ENCODE measurements at places on chromosomes 7 and 10.

GRCh38 chr7:83819911-83820310 is 171.0 kb upstream of the SEMA3E start:
- no peak for DNase-seq

DNA sequence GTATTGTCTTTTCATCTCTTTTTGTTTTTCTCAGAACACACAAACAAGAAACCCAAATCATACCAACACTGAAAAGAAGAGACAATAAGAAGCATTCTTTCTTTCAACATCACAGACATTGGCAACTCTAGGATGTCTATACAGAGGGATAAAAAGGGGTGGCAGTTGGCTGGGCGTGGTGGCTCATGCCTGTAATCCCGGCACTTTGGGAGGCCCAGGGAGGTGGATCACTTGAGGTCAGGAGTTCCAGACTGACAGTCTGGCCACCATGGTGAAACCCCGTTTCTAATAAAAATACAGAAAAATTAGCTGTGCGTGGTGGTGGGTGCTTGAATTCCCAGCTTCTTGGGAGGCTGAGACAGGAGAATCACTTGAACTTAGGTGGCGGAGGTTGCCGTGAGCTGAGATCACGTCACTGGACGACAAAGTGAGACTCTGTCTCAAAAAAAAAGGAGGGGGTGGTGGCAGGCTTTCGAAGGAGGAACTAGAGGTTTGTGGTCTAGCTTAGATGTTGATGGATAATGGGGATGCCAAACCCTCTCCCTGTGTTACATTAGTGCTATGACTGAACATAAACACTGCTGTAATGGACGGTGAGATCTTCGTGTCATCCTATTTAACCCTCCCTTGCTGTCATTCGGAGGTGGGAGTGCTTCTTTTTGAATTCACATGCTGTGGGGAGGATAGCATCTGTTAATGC is 9.4 kb downstream of the CNNM2 start:
- no peak for DNase-seq

GRCh38 chr7:36884910-36885309 is 160.6 kb upstream of the AOAH start:
- no peak for DNase-seq

DNA sequence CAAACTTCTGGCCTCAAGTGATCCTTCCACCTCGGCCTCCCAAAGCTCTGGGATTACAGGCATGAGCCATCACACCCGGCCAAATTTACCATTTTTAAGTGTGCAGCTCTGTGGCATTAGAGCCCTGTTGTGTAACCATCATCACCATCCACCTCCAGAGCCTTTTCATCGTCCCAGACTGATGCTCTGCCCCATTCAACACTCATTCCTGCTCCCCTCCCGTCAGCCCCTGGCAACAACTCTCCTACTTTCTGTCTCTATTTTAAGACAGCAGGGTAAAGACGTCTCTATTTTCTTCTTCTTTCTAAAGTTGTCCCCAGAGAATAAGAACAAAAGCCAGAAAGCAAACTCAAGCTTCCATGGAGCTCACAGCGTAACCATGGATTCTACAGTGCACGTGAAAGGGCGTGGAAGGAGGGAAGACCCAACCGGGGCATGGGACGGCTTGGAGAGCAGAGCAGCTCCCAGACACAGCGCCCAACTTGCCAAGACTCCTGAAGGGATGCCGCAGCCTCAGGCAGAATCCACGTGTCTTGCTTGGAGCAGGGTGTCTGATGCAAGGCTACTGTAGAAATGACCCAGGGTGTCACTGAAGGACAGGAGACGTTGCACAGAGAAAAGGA is 42.7 kb upstream of the PITRM1 start:
- DNase-seq: peak; percentile 55

DNA sequence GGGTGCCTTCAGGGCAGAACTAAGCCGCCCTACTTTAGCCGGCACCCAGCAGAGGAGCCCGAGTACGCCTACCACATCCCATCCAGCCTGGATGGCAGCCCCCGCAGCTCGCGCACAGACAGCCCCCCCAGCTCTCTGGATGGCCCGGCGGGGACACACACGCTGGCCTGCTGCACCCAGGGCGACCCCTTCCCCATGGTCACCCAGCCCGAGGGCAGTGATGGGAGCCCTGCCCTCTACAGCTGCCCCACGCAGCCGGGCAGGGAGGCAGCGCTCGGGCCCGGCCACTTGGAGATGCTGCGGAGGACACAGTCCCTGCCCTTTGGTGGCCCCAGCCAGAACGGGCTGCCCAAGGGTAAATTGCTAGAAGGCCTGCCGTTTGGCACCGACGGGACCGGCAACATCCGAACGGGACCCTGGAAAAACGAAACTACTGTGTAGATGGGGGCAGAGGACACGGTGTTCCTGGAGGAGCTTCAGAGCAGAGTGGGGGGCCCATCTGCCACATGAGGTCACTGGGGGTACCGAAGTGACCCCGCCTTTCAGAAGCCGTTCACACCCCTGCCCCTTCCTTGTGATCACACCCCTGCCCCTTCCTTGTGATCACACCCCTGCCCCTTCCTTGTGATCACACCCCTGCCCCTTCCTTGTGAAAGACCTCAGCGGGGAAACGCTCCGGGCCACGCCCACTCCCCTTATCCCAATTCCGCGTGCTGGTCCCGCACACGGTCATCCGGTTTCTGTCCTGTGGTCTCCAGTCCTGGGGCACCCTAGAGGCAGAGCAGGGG is 30.8 kb upstream of the KNDC1 start:
- DNase-seq: no peak

DNA sequence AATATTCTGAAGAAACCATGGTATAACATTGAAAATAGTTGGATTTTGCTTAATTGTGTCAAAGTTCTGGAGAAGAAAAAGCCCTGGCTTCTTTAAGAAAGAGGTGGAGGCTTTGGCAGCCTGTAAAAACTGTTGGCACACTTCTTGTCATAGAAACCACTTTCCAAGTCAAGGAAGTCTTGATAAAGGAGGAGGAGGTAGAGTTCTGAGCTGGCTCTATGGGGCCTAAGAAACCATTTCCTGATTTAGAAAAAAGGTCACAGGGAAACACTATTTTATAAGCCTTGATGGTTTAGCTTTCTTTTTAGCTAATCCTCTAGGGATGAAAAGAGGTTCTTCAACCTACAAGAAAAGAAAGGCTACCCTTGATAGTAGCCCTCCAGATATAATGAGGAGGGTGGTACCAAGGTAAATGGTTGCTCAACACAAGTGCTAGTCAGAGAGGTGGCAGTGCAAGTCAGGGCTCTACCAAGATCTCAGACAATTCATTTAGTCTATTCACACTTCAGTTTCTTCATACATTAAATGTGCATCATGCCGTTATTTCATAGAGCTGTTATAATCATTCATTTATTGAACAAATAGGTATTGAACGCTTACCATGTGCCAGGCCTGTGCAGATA is 346.9 kb downstream of the RNLS start:
- no peak for DNase-seq

DNA sequence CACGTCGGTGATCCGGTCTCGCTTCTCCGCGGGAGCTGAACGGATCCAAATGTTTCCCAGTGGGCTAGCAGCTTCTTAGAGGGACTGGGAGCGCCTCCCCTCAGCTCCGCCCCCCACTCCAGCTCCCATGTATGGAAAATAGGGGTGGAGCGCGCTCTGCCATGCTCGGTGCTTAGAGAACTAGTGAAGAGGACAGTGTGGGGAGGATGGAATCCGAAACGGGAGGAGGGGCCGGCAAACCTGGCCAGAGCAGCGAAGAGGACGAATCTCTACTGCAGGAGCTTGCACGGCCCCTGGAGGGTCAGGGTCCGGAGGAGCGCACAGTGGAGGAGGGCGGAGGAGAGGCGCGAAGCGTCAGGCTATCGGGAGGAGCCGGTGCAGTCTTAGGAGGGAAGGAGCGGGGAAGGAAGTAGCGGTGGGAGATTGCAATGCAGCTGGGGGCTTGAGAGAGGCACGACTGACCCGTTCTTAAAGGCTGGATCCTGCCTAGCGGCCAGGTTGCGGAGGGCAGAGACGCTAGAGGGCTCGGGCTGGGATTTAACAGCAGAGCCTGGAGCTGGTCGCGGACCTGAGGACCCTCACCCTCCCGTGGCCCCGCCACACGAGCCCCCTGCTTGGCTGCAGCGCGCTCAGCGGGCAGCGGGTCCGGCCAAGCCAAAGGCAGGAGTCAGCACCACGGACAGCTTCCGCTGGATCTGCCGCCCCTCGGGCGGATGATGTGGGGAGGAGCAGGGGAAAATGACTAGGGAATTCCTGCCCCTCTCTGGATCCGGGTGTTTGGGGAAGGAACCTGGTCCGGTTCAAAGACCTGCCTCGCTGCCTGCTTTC is at the start of gene PRLHR:
Gene PRLHR (minus strand): TSS at position 51 of the 828 bp plus-strand sequence. CDS start 404 bp downstream, outside the sequence.
- peak; percentile 86 for DNase-seq

- DNase-seq: no peak
Measured at GRCh38 chr7:114081606-114082425, 163.0 kb upstream of the PPP1R3A start.

DNA sequence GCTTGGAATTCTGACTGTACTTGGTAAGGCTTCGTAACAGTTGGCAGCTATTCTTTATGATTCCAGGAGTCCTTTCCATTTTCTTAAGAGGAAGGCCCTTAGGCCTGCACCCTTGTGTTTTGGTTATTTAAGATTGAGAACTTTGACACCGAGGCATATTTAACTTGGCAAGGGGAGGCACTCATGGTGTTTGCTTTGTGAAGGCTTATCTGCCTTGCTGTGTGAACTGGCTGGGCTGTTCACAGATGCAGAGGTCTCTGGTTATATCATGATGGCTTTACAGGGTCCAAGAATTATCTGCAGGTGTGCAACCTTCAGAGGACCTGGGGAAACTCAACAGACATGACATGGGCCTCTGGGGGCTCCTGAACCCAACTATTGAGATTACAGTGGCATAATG is 833 bp upstream of the PNLIPRP1 start:
- DNase-seq: no peak

GRCh38 chr10:19930936-19931893 is 115.0 kb downstream of the PLXDC2 start:
- DNase-seq: peak; percentile 58

Measured in islet precursor cell (in vitro differentiated cells).